T-helper 9 cell (primary cell): ENCODE measurements at places on chromosomes 7 and 10.

DNA sequence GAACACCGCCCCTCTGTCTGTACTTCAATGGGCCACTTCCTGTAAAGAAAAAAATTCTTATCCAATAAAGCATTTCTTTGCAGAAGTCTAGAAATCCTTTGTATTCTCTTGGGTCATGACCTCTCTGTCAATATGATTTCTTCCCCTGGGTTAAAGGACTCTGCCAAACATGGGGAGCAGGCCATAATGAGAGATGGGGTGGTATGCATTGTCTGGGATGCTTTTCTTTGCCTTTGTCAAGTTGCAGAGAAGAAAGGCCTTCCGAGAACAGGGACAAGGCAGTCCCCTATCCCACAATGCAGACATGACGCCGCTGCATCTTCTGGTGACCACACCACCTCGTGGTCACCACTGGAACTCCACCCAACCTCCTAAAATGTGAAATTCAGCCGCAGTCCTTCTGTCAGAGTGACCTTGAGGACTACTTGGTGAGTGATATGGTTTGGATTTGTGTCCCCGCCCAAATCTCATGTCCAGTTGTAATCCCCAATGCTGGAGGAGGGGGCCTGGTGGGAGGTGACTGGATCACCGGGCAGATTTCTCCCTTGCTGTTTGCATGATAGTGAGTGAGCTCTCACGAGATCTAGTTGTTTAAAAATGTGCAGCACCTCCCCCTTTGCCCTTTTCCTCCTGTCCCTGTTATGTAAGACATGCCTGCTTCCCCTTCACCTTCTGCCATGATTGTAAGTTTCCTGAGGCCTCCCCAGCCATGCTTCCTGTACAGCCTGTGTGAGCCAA lies 15.2 kb upstream of the FRMPD2 start:
- peak; percentile 33 for DNase-seq

DNA sequence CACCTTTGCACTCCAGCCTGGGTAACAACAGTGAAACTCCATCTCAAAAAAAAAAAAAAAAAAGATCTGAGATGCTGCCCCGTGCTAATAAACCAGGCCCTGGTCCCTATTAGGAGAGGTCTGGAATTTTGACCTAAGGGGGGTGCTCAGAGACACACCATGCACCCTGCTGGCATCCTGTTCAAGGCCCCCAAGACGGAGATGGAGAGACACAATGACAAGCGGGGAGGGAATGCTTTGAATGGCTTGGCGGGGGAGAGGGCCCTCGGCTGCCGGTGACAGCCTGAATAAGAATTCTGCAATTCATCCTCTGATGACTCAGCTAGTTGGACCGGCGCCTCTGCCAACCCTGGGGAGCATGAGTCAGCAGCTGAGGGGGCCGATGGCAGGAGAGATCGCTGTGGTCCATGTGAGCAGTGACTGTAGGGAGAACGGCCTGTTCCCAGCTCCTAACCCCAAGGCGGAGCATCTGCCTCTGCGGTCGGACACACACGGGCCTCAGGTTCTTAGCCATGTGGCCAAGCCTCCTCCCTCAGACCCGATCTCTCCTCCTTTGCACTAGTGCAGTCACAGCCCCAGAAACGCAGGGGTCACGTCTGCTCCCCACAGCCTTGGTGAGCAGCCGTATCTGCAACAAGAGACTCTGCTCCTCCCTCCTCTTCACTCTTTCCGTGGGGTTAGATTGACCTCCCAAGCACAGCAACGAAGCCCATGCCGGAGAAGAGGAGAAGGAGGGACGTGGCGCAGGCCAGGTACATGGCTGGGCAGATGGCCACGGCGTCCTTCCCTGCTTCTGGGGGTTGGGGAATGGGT lies 14.9 kb downstream of the TRIM56 start:
- DNase-seq, result no peak

DNA sequence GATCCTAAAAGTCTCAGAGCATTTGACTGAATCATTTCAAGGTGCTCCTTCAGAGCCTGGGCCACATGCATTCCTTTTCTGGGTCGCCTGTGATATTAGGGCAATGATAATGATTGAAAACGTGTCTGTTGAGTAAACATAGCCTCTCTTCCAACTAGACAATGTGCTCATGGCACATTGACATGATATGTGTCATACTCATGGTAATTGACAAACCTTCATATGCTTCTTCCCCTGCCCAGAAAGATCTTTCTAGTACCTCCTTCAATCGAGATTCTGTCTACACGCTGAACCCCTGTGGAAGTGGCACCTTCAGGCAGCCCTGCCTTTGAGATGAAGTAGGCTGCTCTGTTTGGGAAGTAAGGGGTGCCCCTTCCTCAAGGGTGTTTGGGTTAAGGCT lies 98.9 kb upstream of the TCF7L2 start:
- DNase-seq, result no peak

- DNase-seq, result no peak
Observed at GRCh38 chr10:19299645-19300044, 251.0 kb downstream of the MALRD1 start.

GRCh38 chr10:73997461-73997786 lies 492 bp upstream of the VCL start:
- no peak for DNase-seq

GRCh38 chr10:82161264-82161663 lies 286.3 kb downstream of the NRG3 start:
- DNase-seq, result no peak

DNA sequence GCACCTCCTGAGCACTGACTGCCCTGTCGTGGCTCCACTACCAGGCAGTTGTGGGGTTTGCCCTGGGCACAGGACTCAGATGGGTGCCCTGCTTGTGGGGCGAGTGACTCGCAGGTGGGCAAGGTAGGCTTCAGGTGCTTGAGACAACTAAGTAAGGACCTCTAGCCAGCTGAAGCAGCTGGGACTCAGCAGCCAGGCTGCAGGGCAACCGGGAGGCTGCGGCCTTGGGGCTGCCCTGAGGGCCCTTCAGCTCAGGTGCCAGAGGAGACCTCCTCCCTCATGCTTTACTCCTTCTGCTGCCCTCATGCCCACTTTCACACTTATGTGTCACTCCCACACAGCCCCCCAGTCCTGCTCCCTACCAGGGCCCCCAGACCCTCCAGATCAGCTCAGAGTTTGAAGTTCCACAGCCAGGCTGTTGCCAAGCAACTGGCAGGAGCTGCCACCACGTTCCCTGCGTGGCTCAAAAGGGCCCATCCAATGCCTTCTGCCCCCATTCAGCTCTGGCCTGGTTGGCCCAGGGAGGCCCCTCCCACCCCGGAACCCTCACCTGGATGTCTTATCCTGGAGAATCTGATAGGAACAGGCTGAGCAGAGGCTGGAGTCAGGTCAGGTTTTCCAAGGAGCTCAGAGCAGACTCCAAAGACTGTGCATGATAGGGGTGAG lies 10.0 kb downstream of the TLX1 start:
- no peak for DNase-seq

DNA sequence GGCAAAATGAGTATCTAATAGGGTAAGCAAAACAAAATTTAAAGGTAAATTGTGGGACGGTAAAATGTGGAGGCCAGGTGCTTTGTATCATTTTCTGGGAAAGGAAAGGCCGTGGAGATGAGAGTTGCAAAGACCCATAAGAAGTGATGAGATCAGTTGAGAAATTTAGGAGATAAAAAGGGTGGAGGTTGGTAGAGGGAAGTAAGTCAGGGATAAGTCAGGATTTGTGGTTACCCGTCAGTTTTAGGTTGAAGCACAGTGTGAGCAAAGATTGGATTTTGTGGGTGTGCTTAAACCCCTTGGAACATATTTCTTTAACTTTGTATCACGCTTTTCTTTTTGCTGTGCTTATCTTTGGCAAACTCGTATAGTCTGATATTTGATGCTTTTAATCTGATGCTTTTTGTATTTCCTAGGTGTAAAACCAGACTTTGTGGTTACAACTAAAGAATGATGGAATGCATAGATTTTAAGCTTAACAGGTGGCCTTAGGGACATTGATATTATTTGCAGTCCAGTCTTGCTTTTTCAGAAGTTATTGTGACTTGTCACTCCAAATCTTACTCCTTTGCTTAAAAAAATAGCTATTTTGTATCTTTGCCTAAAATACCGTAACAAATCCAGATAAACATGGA lies 1.2 kb downstream of the BTRC start:
- no peak for DNase-seq

GRCh38 chr7:11473807-11474424 lies 358.1 kb downstream of the THSD7A start:
- no peak for DNase-seq

- no peak for DNase-seq
Observed at GRCh38 chr10:52644373-52645186, 128.0 kb downstream of the MBL2 start.

- DNase-seq, result no peak
Observed at GRCh38 chr10:70809726-70810125, 6.0 kb upstream of the SGPL1 start.

DNA sequence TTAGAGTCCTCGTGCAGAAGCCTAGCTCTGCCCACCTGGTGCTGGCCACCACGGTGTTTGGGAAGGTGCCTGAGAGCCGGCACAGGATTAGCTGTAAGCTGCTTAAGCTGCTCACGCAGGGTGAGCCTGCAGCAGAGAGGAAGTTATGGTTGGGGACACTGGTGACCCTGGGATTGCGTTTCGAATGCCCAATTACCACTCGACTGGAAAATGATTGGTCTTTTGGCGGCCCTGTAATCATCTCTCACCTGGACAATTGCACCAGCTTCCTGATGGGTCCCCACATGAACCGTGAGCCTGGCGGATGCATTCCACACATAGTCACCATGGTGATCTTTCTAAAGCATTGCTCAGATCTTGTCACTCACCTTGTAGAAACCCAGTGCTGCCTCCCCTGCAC lies 442.3 kb upstream of the ZMIZ1 start:
- no peak for DNase-seq

- no peak for DNase-seq
Observed at GRCh38 chr10:3172081-3172445, 519 bp downstream of the PITRM1 start.

- DNase-seq, result no peak
Observed at GRCh38 chr10:12388671-12389070, 39.3 kb downstream of the CAMK1D start.

DNA sequence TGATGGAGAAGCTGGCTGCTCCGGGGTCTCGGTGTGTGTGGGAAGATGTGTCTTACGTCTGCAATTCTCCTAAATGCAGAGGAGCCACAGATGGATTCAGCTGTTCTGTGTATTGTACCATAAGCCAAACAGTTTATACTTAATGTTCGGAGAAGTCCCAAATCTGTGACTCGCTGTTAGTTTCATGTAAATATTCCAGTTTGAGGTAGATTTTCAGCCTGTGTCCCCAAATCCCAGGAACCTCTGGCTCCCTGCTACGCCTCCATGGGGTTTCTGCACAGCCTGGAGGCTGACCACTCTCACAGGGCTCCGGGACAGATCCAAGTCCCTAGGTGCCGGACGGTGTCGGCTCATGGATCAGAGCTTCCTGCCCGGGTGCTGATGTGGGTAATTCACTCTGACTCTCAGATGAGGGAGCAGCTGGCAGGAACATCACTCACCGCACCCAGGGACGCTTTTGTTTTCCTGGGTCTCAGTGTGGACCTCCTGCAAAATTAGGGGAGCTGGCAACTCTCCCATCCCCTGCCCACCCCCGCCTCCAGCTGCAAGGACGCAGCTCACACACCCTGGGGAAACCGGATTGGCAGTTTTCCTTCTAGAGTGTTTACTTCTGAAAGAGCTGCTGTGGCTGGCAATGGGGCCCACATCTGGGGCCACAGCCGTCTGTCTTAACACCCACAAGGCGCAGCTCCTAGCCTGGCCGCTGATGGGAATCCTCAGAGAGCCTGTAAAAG lies 421.1 kb upstream of the FOXK1 start:
- no peak for DNase-seq

DNA sequence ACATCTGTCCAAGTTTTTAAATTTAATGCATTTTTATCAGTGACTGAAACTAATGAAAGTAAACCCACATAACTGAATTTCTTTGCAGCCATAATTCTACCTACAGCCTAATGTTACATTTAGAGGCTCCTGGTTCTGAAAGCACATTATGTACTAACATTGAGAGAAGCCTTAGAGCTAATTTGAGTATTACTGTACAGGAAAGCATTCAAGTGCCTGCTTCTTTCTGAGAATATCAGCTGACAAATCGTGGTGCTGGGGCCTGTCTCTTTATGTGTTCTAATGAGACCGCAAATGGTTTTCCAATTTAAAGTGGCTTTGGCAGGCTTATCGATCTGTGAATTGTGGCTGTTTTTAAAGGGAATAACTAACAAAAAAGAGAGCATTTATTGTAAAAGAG lies 32.3 kb upstream of the DGKB start:
- no peak for DNase-seq

DNA sequence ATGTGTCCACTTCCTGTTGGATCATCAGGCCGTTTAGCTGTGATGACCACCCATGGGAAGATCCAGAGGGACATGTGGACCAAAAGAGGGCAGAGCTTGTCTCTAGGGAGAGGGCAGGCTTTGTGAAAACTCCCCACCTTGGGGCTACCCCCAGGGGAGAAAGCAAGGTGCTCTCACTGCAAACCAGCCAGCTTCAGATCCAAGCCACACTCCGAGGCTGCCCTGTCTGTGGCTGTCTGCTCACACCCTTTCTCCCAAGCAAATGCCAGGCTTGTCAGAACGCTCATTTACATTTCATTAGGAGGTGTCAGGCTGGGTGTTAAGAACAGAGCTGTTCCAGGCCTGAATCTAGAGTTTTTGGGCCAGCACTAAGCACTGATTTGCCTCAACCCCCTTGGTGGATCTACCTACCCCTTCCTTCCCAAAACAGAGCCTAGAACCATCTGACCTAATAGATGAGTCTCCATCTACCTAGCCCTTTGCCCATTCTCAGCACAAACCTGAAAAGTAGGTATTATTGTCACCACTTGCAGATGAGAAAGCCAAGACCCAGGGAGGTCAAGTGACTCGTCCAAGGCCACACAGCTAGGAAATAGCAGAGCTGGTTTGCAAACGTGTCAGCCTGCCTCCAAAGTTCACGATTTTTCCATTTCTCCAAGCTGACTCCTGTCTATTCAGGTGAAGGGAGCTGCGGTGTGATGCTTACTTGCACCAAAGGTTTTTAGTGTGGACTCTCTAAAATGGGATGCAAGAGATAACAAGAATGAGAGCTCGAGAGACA lies 130.9 kb downstream of the EMX2 start:
- DNase-seq, result no peak

DNA sequence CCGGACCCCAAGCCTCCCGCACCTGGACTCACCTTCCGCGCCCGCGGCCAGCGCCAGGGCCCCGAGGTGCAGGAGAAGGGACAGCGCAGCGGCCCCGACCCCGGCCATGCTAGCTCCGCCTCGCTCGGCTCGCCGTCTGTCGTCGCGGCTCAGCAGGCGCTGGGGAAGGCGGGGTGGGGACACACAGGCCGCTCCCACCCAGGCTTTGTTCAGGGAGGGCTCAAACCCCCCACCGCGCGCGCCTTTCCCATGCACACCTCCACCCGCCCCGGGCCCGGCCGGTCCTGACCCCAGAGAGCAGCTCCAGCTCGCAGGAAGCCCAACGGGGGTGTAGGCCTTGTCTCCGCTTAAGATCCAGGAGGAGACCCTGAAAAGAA lies at the start of gene KCP:
Gene KCP (minus strand): TSS at position 141 of the 377 bp plus-strand sequence. CDS start 33 bp downstream, at position 108.
- DNase-seq, result no peak
